Stimulated activated memory B cell treated with anti-CD40 and anti-IgM and Interleukin-4, amounts not matched to agents 10 μg/mL and 1 μg/mL and 100 μg/mL, for 72 hours (primary cell): ENCODE measurements at places on chromosomes 1 and 21.

GRCh38 chr1:224894915-224895314 is 34.6 kb upstream of the DNAH14 start:
- no peak for ATAC-seq

GRCh38 chr1:4741876-4742423 is 87.5 kb downstream of the AJAP1 start:
- ATAC-seq, result no peak

DNA sequence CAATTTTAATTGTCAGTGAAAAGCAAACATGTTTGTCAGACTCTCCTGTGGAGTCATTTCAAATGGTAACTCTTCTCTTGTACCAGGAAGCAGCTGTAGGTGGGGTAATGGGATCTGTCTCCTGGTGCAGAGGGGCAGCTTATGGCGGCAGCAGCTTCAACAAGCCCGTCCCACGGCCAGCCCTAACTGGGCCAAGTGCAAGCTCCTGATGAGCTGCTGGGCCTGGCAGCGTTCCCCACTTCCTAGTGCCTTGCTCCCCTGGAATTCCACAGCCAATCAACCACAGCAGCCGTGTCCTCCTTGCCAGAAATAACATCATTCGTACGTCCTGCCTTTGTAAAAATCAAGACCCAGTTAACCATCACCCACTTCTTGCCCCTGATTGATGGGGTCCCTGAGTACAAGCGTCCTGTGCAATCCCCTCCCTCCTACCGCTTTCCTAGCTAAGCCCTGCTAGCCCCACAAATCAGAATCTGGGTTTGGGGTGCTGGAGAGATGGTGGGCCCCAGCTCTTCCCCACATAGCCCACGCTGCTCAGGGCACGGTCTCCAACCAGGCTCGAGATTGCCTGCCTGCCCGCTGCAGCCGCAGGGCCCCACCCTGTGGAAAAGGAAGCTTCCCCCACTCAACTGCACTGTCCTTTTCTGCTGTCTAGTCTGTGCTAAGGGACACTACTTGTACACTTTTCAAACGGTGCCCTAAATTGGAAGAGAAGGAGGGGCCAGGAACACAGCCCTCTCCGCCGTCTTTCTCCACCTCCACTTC is 61.2 kb downstream of the TOR1AIP2 start:
- ATAC-seq, result no peak

- ATAC-seq, result no peak
Observed at GRCh38 chr1:57599236-57599994, 175.6 kb upstream of the DAB1 start.

GRCh38 chr21:42536601-42537000 is 22.9 kb downstream of the SLC37A1 start:
- no peak for ATAC-seq

DNA sequence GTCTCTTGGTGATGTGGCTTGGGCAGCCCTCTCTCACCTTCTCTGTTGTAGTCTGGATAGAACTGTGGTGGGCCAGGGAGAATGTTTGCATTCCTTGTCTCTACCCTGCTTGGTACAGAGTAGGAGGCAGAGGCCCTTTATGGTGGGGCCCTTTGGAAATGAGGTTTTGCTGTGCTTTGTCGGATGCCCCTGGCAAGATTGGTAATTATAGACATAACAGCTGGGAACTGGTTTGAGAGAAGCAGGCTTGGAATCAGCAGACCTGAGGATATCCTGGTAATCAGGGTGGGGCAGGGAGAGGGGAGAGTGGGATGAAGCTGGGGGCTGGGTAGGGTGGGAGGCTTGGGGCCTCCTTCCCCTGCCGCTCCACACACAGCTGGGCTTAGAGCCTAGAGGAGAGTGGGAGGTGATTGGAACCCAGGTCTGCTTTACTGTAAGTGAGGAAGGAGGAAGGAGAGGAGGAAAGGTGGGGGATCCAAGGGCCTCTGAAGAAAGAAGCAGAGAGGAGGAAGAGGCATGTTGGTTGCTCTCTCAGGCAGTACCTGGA is 5.0 kb downstream of the VANGL2 start:
- ATAC-seq, result no peak

- ATAC-seq, result no peak
Observed at GRCh38 chr1:24562625-24563024, 6.7 kb downstream of the NCMAP start.

DNA sequence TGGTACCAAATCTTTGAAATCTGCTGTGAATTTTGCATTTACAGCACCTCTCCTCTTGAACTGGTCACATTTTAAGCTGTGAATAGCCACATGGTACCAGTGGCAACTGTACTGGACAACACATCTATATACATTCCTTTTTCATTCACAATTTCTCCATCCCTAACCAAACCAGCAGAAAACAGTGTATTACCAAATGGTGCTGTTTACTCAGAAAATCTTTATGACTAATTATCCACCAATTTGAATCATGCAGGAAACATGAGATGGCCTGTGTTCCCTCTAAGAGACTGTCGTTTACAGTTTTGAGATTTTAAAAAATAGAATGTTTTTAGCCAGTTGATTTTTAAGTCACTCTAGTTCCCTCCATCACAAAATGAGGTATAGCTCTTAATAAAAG is 17.6 kb upstream of the CCT8 start:
- no peak for ATAC-seq

DNA sequence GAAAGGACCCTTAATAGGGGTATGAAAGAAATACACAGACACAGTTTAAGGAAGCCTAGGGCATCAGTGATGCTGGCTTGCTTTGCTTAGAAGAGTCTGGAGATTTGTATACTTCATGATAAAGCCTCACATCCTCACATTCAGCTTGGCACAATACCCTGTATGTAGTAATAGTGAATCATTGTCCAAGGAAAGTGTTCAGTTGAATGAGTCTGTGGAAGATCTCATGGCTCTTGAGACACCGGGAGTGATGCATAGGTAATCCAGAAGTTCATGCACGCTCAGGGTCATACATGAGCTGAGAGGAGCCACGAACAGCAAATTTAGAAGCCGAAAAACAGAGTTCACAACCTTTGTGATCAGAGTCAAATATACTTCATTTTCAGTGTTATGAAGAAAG is 537.2 kb upstream of the TMPRSS15 start:
- no peak for ATAC-seq

GRCh38 chr1:202952818-202953217 is 5.3 kb downstream of the ADIPOR1 start:
- no peak for ATAC-seq

DNA sequence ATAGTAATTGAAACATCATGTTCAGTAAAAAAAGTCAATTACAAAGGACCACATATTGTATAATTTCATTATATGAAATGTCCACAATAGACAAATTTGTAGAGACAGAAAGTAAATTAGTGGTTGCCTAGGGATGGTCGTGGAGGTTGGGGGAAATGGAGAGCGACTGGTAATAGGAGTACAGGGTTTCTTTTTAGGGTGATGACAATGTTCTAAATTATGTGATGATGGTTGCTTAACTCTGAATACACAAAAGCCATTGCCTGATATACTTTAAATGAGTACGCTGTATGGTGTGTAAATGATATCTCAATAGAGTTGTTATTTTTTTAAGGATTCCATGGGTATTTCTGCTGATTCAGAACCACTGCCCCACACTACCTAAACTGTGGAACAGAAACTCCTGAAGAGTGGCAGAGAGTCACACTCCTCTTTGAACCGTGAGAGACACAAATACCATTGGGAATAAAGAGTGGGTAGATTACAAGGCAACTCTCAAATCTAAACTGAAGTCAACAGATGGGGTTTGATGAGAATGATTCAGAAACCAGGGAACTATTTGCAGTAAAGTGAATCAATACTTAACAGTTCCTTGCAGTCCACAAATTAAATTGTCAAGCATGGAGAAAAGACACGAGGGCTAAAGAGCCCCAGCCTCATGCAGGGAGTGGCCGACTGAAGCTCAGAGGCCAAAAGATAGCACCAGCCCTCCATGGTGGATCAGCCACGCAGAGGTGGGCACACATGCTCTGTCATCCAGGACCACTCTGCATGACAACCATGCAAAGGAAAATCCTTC is 118.0 kb downstream of the CAPN8 start:
- peak; percentile 46 for ATAC-seq

DNA sequence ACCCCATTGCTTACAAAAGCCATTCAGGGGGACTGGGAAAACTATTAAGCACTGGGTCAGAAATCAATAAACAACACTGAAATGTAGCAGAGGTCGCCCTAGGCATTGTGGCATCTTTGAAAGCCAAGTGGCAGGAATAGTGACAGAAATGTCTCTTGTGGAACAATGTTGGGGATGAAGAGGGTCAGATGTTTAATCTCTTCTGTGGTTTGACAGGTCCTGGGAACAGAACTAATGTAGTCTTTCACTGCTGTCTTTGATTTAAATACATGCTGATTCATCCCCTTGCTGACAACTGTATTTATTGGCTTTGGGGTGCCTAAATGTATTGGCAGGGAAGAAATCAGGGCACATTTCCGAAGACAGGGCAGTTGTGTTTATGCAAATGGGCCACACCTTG is 194.8 kb downstream of the ATG4C start:
- no peak for ATAC-seq
